ENCODE measurements at places on chromosomes 11 and 22. TPM values are rescaled to one million over a fixed set of nuclear protein-coding genes. Genes with fewer than 3 reads are reported as not detected.
A peak's percentile ranks its signal among the peaks of the same experiment; 100 is the strongest.

DNA sequence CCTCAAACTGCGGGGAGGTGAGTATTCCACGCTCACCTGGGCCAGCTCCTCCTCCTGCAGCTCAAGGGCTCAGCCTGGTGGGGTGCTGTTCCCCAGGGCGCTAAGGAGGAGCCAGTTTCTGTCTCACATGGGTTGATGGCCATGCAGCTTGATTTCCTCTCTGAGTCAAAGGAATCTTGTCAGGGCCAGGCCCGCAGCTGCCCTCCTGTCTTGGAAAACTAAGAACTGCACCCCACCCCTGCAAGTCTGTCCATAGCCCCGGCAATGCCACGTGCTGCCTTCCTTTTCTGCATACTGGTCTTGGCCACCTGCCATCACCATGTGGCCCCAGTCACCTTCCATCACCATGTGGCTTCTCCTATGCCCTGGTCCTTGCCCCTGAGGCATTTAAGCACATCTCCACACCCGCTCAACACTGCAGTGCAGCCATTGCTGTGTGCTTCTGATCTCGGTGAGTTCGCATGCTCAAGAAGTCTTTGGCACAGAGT is 35.2 kb upstream of the CLDN5 start:
- no peaks in the 10 kb centered on the region for H3K4me1 ChIP-seq
- H3K27me3 ChIP-seq: no peaks in the 10 kb centered on the region
- DNase-seq: no peak
- no peaks in the 10 kb centered on the region for H3K36me3 ChIP-seq

- H3K27me3 ChIP-seq: no peaks in the 10 kb centered on the region
- no peak overlapping the region for H3K27ac ChIP-seq
- H3K4me3 ChIP-seq: no peak overlapping the region
- H3K36me3 ChIP-seq: no peaks in the 10 kb centered on the region
- peaks cover 22% of the 10 kb centered on the region for H3K4me1 ChIP-seq
These were observed 13.2 kb downstream of the OTUB1 start for GRCh38 chr11:63999349-64000025.

DNA sequence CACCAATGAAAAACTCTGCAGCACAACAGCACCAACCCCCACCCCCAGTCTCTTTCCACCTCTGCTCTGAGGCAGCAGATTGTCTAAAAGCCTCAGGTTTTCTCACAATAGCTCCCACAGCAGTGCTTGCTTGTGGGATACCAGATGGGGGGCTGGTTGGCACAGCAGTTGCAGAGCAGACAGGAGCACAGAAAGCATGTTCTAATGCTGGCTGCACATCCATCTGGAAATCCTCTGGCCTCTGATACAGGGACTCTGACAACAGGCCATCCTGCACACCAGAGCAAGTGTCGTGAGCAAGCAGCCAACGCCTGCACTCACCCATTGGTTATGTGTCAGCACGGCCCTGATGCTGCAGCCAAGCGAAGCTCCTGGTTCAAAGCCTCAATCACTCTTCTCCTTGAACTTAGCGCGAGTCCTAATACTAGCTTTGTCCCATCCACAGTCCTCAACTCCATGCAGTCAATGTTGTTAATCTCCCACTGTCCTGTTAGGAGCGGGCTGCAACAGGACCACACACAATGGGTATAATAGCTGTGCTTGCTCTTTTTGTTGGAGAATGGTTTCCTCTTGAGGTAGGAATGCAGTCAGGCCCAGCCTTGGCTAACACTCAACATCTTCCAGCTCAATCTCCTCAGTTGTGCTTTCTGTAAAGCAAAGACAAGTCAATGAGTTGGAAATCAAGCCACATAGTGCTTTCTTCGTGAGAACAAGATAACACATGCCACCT is 30.3 kb downstream of the VSTM5 start:
- no peaks in the 10 kb centered on the region for H3K4me1 ChIP-seq
- H3K36me3 ChIP-seq: peaks cover 14% of the 10 kb centered on the region
- H3K27me3 ChIP-seq: no peaks in the 10 kb centered on the region

DNA sequence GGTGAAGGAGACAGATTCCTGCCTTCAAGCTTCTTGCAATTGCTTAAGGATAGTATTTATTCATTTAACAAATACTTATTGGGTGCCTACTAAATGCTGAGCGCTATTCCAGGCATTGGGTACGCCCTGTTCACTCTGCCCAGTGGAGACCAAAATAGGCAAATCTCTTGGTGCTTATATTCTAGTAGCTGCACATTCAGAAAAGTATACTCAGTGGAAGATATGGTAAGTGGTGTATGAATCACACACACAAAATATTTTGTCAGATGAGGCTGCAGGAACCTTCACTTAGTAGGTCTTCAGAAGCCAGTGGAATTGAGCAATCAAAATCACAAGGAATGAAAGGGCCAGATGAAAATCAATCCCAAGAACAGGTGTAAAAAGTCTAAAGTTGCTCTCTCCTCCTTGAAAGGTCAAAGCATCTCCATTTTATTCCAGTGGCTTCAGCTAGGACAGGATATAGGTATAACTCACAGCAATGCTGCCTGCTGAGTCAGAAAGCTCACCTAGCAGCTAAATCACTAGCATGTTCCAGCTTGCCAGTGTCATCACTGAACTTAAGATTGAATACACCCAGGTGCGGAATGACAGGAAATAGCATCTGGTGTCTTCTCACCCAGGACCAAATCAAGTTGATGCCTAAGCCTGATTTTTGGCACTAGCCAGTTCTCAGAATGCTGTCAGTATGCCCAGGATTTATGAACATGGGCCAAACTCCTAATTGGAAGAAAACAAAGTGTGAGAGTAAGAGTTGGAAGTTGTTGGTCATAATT is 83.9 kb downstream of the AMOTL1 start:
- no peak for DNase-seq
- H3K4me1 ChIP-seq: no peaks in the 10 kb centered on the region
- H3K36me3 ChIP-seq: peaks cover 48% of the 10 kb centered on the region
- H3K27me3 ChIP-seq: no peaks in the 10 kb centered on the region

DNA sequence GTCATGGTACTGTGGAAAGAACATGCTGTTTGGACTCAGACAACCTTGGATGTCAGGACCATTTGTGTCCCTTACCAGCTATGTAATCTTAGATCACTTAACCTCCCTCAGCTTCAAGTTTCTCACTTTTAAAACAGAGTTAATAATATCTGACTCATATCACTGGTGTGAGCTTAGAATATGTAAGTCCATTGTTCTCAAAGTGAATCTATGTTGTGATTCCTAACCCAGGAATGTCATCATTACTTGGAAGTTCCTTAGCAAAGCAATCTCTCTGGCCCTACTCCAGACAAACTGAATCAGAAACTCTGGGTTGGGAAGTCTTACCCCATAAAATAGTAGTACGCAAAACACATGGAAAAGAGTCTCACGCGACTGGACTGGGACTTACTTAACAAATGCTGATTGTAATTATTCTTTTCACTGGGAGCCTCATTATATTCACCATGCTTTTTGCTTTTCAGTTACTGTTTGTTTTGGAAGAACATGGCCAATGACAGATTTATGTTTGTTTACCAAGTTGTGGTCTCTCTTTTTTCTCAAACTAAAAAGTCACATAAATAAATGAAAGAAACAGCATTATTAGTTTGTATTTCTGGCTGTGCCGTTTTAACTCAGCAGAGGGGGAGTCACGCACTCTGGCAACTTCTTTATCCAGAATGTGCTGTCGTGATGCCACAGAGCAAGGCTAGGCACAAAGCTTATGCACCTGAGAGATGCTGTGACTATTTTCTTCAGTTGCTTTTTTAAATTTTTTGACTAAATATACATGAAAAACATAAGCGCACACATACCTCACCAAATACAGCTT is 217.7 kb upstream of the CTSC start:
- DNase-seq: no peak
- H3K27me3 ChIP-seq: no peaks in the 10 kb centered on the region
- no peak overlapping the region for H3K4me3 ChIP-seq
- no peak overlapping the region for H3K27ac ChIP-seq

GRCh38 chr11:12243911-12244550 is 133.3 kb upstream of the PARVA start:
- no peaks in the 10 kb centered on the region for H3K27me3 ChIP-seq
- H3K36me3 ChIP-seq: no peaks in the 10 kb centered on the region
- no peak overlapping the region for H3K27ac ChIP-seq
- no peak overlapping the region for H3K4me3 ChIP-seq
- H3K4me1 ChIP-seq: peaks cover 7% of the 10 kb centered on the region

DNA sequence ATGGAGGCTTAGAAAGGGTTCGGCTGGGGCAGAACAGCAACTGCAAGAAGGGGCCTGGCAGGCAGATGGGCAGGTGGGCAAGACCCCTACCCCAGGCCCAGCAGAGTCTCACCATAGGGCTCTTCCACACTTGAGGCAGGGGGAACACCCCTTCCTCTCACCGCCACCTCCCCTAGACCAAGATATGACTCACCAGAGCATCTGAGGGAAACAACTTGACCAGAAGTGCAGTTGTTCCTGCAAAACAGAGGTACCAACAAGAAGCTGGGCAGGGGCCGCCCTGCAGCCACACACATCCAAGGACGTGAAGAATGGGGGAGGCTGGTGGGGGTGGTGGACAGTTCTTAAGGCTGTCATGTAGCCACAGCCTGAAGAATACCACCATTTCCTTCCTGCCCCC is 10.9 kb downstream of the TMPRSS5 start:
- no peaks in the 10 kb centered on the region for H3K27me3 ChIP-seq
- no peaks in the 10 kb centered on the region for H3K36me3 ChIP-seq
- no peak overlapping the region for H3K27ac ChIP-seq
- DNase-seq: no peak

DNA sequence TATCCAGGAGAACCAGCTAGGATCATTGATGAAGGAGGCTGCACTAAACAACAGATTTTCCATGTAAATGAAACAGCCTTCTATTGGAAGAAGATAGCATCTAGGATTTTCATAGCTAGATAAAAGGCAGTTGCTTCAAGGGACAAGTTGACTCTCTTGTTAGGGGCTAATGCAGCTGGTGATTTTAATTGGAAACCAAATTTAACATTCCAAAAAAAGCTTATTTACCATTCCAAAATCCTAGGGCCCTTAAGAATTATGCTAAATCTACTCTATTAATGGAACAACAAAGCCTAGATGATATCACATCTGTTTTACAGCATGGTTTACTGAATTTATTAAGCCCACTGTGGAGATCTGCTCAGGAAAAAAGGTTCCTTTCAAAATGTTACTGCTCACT is 66.5 kb upstream of the GRK2 start:
- no peak overlapping the region for H3K27ac ChIP-seq
- peaks cover 46% of the 10 kb centered on the region for H3K36me3 ChIP-seq
- peaks cover 26% of the 10 kb centered on the region for H3K4me1 ChIP-seq
- H3K27me3 ChIP-seq: no peaks in the 10 kb centered on the region

GRCh38 chr11:122275508-122275907 is 159.5 kb upstream of the BLID start:
- no peak overlapping the region for H3K27ac ChIP-seq
- H3K4me1 ChIP-seq: no peaks in the 10 kb centered on the region
- DNase-seq: no peak
- no peaks in the 10 kb centered on the region for H3K36me3 ChIP-seq

GRCh38 chr11:95589893-95590612 is 199.5 kb downstream of the FAM76B start:
- no peak overlapping the region for H3K27ac ChIP-seq
- peak; percentile 13 for DNase-seq
- H3K4me3 ChIP-seq: no peak overlapping the region
- H3K36me3 ChIP-seq: no peaks in the 10 kb centered on the region

DNA sequence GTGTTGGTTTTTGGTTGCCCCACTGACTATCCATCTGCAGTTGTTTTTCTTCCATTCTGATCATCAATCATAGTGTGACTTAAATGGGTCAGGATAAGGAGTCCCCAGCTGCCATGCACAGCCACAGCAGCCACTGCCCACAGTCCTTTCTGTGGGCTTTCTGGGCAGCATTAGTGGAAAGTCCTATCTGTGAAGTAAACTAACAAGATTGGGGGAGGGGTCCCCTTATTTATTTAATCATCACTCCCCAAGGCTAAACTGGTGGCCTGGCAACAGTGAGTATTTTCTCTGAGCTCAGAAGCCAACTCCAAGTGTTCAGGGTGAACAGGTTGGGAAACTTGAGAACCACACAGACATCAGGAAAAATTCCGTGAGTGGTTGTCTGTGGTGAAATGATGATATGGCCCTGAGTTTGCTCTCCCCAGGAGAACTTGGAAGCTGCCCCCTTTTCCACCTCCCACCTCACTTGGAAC is 145.0 kb downstream of the CCDC34 start:
- no peak overlapping the region for H3K4me3 ChIP-seq
- peaks cover 23% of the 10 kb centered on the region for H3K4me1 ChIP-seq
- H3K27ac ChIP-seq: no peak overlapping the region
- H3K36me3 ChIP-seq: no peaks in the 10 kb centered on the region

- DNase-seq: no peak
- H3K27me3 ChIP-seq: no peaks in the 10 kb centered on the region
- H3K4me1 ChIP-seq: no peaks in the 10 kb centered on the region
- no peak overlapping the region for H3K4me3 ChIP-seq
- H3K36me3 ChIP-seq: no peaks in the 10 kb centered on the region
These were observed 37.1 kb upstream of the IL17RA start for GRCh38 chr22:17047656-17048055.

GRCh38 chr22:46972256-46972655 is 209.8 kb downstream of the TBC1D22A start:
- no peak overlapping the region for H3K27ac ChIP-seq
- no peaks in the 10 kb centered on the region for H3K36me3 ChIP-seq
- H3K4me3 ChIP-seq: no peak overlapping the region
- H3K27me3 ChIP-seq: no peaks in the 10 kb centered on the region
- DNase-seq: peak; percentile 47
- H3K4me1 ChIP-seq: peaks cover 13% of the 10 kb centered on the region

- no peak for DNase-seq
- no peak overlapping the region for H3K27ac ChIP-seq
- no peak overlapping the region for H3K4me3 ChIP-seq
These were observed 59.9 kb downstream of the BBOX1 start for GRCh38 chr11:27100534-27100933.

- H3K4me1 ChIP-seq: peaks cover 22% of the 10 kb centered on the region
- H3K27me3 ChIP-seq: no peaks in the 10 kb centered on the region
- H3K4me3 ChIP-seq: no peak overlapping the region
- H3K36me3 ChIP-seq: no peaks in the 10 kb centered on the region
These were observed 67.2 kb upstream of the BMAL1 start for GRCh38 chr11:13210424-13210823.

GRCh38 chr11:33919645-33920044 is 27.8 kb upstream of the LMO2 start:
- DNase-seq: no peak
- no peak overlapping the region for H3K4me3 ChIP-seq
- no peak overlapping the region for H3K27ac ChIP-seq
- H3K4me1 ChIP-seq: peaks cover 12% of the 10 kb centered on the region

SORL1 gene
- 114 TPM for total RNA-seq

NCAM1 gene
- 4.5 TPM for total RNA-seq

NXPE1 gene
- not detected for total RNA-seq

MUC2 gene
- total RNA-seq: not detected

TMPRSS5 gene
- 0.23 TPM for total RNA-seq

KRTAP5-2 gene
- total RNA-seq: not detected

SAA4 gene
- not detected for total RNA-seq

TUBA8 gene
- 0.79 TPM for total RNA-seq

TCIRG1 gene
- 323 TPM for total RNA-seq

NPAS4 gene
- total RNA-seq: not detected

KCNJ5 gene
- 5.0 TPM for total RNA-seq

CRYBB3 gene
- not detected for total RNA-seq

All from left lung (tissue), 14 donors.